ENCODE measurements at places on chromosomes 11 and 22.
A peak's percentile ranks its signal among the peaks of the same experiment; 100 is the strongest.

- DNase-seq: no peak
Measured at GRCh38 chr11:113877670-113878055, 2.3 kb upstream of the USP28 start.

DNA sequence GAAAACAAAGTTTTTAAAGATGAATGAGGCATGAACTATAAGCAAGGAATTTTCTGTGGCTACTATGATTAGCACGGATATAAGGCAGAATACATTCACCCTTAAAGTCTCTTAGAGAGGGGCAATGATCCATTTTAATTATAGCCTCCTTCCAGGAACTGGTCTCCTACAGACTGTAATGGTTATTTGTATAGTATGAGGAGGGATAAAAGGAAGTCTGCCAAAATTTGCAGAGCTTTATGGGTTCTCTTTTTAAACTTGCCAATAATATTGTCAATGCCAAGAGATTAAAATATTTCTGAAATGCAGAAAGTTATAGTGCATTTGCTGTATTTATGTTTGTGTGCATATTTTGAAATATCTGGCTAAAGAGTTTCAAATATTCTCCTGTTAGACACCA lies 271.4 kb upstream of the LUZP2 start:
- DNase-seq: no peak

GRCh38 chr11:75100314-75100713 lies 3.6 kb upstream of the OR2AT4 start:
- peak; percentile 3 for DNase-seq

DNA sequence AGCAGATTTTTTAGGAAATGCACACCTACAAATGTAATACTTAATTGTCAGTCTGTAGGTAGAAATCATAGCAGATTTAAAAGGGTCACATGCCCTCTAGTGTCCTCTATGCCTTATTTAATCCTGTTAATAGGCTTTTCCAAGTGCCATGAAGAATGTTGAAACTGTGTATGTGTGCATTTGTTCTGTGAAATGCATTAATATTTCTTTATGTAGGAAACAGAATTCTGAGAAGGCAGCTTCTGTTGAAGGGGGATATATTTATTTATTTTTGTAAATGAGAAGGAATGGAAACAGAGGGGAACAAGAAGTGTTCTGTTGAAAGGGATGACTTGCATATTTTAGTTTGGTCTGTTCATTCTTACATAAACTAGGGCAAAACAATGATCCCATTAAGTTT lies 51.0 kb downstream of the SVIP start:
- no peak for DNase-seq

GRCh38 chr22:25101986-25102385 lies 97.7 kb upstream of the CRYBB3 start:
- no peak for DNase-seq

DNA sequence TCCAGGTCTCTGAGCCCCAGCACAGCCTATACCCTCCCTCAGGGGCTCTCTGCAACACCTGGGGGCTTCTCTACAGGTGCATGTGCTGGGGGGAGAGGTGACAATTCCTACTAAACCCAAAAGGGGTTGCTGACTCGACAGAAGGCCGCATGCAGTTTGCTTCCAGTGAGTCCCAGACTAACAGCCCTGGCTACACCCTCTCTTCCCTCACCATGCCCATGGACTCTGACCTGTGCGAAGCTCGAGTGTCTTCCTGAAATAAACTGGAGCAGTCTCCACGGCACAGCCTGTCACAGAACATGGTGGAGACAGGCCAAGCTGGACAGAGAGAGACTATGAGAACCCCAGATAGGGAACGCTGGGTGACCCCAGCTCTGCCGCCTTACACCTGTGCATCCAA lies 16.6 kb downstream of the PLEKHA7 start:
- DNase-seq: no peak

GRCh38 chr11:8459711-8460399 lies 134.2 kb downstream of the STK33 start:
- no peak for DNase-seq

DNA sequence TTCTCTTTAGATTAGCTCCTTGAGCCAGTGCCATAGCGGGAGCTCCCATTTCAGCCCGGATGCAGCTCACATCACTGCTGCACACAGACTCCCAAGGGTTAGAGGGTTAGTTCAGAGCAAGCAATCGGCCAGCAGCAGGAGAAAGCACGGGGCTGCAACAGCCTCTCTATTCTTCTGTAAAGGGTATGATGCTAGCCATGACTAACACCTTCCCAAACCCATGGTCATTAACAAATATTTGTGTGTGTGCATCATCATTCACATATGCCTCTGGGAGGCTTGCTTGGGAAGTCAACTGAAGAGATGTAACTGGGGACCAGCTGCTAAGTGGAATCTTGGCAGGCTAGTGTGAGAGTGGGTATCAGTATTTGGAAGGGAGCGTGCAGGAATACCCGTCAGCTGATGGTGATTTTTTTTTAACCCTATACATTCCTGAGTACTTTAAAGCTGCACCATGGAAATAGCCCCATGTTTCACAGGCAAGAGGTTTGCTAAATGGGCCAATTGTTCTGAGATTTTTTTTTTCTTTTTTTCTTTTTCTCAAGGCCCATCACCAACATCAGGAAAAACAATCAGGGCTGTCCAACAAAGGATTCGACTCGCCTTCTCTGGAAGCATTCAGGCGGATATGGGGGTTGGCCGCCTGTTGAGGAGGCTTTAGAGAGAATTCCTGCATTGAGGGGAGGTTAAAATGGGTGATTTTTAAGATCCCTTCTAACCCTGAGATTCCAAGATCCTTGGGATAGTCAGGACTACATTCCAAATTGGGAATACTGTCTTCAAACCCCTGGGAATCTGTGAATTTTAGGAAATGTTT lies 33.2 kb upstream of the CCDC89 start:
- no peak for DNase-seq

DNA sequence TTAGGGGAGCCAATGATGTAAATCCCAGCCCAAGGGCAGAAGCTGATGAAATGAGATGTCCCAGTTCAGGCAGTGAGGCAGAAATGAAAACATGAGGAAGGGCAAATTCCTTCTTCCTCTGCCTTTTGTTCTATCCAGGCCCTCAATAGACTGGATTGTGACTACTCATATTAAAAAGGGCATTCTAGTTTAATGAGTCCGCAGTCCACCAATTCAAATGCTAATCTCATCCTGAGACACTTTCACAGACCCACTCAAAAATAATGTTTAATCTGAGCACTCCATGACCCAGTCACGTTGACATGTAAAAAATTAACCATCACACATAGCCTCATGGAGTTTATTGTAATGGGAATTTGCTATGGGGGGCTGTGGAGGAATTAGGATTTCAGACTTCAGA lies 717.9 kb downstream of the OPCML start:
- no peak for DNase-seq

DNA sequence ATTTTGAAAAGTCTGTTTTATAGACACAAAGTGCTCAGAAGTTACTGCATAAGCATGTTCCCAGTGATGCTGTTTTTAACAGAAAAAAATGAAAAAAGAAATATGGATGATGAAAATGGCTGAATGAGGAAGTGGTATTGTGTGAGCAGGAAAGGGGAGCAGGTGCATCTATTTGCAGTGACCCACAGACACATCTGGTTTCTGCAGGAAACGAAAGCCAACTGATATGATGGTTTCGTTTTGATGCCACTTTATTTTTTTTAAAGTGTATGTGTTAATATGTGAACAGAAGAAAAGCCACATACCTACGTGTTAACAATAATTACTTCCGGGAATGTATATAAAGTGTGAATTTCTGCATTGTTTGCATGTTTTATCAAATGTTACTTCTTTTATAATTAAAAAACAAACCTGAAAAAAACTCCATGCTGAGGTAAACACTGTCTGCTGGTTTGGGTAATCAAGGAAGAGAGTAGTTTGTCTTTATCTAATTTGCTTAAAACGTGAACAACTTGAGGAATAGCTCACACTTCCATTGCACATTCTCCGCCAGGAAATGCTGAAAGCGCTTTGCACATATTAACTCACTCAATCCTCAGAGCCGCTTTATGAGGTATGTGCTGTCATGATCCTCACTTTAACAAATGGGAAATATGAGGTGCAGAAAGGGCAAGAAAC lies 1335.9 kb downstream of the TBC1D22A start:
- no peak for DNase-seq

- DNase-seq: no peak
Measured at GRCh38 chr11:36409152-36409816, 100.8 kb downstream of the TRAF6 start.

GRCh38 chr11:79960461-79960860 lies 519.6 kb upstream of the TENM4 start:
- no peak for DNase-seq

DNA sequence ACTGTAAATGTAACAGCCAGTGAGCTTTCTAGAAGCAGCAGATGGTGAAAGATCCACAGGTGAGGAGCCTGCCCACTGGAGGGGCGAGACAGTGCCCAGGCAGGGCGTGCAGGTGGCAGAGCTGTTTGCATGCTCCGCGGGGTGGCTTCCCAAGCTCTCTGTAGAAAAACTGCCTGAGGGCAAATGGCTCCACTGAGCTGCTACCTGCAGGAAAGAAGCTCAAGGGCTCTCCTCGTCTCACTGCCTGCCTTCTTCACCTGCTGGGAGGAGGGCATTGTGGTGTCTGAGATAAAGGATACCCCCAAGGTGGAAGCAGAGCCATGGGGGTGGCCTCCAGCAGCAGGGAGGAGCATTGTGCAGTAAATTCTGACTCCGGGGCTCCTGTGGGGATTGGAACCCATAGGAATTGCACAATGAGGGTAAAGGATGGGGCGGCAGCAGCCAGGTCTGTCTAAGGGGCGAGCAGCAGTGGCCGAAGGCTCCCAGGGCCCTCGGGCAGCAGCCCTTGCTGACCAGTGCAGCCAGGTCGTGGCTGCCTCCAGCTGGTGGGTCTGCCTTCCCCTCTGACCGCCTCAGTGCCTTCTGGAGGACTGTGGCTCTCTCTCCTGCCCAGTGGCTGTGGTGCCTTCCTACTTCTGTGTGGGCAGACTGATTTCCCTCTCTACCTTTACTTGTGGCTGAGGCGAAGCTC lies 28.0 kb upstream of the CABP7 start:
- DNase-seq: no peak

GRCh38 chr11:69123593-69124545 lies 31.9 kb upstream of the SMIM38 start:
- DNase-seq: peak; percentile 27

DNA sequence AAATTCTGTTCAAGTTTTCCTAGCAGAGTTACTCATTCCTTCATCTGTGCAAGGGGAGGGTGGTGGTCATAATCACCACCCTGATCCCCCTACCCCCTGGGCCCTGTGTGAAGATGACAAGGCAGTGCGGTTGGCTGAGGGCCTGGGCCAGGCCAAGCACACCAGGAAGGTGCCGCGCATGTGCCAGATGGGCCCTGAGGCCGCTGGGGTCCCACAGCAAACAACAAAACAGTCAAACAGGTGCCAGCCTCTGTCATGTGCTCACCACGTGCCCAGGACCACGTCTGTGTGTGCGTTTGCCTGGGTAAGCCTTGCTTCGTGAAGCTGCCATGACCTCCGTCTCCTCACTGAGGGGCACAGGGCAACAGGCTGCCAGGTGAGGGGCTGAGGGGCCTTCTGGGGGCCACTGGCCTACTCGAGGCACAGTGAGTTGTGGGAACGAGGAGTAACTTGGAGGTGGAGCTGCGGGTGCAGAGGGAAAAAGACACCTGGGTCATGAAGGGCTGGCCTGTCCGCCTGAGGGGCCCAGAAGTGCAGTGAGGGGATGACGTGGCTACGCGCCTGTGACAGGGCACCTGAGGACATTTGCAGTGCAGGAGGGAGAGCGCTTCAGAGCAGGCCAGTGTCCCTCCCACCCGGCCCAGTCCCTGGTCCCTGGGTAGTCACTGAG lies 25.8 kb downstream of the RSPH14 start:
- DNase-seq: no peak

GRCh38 chr22:50314081-50314454 lies 6.6 kb upstream of the PLXNB2 start:
- DNase-seq: no peak

GRCh38 chr11:128476729-128477128 lies 110.6 kb downstream of the ETS1 start:
- no peak for DNase-seq

DNA sequence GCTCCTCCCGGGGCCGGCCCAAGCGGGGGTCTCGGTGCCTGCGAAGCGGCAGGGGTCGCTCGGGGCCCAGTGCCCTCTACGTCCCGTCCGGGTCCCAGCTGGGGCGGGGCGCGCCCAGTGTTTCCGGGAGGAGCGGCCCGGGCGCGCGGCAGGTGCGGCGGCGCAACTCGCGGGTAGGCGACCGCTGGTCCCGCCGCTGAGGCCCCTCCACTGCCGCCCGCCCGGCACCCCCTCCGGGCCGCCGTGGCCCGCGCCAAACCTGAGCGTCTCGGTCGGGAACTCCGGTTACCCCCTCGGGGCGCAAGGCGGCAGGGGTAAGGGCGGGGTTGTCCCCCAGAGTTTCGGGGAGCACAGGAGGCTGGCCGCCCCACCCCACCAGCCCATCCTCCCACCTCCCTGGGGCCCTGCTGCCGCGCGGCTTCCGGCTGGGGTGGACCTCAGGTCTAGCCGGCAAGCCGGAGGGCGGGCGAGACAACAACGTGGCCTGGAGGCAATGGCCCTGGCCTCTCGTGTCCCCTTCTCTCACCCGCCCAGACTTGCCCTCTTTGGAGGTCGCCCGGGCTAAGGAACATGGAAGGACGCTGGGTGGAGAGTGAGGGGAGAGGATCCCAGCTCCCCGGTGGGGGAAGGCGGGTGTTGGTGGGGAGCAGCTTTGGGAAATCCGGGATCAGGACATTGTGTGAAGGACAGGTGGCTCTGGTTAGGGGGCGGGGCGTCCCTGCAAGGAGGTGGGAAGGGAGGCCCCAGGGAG lies 398 bp upstream of the CRACR2B start:
- no peak for DNase-seq

DNA sequence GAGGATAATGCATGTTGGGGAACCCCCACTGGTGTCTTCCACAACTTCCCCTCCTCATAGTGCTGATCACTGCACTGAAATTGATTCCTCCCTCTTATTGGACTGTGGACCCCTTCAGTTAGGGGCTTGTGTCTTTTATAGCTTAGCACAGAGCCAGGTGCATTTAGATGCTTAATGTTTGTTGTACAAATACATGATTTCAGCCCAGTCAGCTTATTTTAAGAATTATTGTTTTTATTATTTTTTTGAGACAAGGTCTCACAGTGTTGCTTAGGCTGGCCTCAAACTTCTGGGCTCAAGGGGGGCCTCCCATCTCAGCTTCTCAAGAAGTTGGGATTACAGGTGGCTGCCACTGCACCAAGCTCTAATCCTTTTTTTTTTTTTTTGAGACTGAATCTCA lies 8.2 kb downstream of the THY1 start:
- no peak for DNase-seq

GRCh38 chr22:23110190-23110921 lies 31.4 kb downstream of the RSPH14 start:
- DNase-seq: no peak

- DNase-seq: peak; percentile 48
Measured at GRCh38 chr22:43110927-43111623, 525 bp downstream of the BIK start.

Data from stimulated activated CD4-positive, alpha-beta T cell treated with anti-CD3 and anti-CD28 coated beads, Interleukin-12 subunit alpha, Interleukin-12 subunit beta, amount 100 ng/mL, for 4 hours (primary cell).